ENCODE measurements at places on chromosomes 4 and X.

- DNase-seq, result no peak
These were observed 323.1 kb downstream of the MAPK10 start for GRCh38 chr4:86036736-86037135.

GRCh38 chrX:76802708-76803107, 375.2 kb downstream of the MAGEE1 start:
- DNase-seq, result peak; percentile 19

DNA sequence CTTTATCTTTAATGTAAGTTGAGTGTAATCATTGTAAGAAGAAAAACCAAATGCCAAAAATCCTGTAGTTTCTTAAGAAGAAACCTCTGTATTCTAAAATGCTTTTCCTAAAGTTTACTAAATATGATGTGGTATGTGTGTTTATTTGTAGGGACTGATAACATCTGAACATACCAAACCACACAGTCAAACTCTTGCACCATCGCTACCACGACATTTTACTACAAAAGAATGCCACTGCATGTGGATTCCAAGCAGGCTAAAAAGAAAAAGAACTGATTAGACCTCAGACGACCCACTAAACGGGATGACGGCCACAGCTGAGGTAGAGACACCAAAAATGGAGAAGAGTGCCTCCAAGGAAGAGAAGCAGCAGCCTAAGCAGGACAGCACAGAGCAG, 46.1 kb downstream of the LAS1L start:
- DNase-seq, result no peak

GRCh38 chr4:79065262-79065661, 126.0 kb upstream of the PAQR3 start:
- DNase-seq, result no peak

DNA sequence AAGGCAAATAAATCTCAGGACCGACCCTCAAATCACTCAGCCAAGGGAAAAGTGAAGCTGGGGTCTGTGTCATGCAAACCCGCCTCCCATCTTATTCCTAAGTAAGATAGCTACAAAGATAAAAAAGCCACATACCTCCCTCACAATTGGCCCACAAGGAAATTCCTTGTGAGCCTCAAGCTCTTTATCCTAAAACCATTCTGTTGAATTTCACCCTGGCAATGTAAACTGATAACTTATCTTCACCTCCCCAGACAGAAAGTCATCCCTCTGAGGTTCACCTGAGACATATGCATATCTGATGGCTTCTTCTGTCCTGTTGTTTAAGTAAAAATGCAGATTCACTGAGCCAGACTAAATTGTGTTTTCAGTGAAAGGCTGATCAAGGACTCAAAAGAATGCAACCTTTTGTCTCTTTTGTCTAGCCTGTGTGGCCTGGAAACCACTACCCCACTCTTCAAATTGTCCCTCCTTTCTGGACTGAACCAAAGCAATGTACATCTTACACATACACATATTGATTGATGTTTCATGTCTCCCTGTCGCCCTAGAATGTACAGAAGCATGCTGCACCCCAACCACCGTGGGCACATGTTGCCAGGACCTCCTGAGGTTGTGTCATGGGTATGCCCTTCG, 91.3 kb downstream of the MFAP3L start:
- no peak for DNase-seq

- peak; percentile 40 for DNase-seq
These were observed at the start of gene NSUN7 for GRCh38 chr4:40749717-40750460. TSS of gene NSUN7 (plus strand) at chr4:40749955. CDS start at chr4:40750694, 739 bp downstream.

GRCh38 chrX:46310815-46311497, 234.3 kb downstream of the ZNF674 start:
- no peak for DNase-seq

Measured in hindlimb muscle (tissue), 1 donor.